ENCODE measurements at places on chromosomes 5 and 9.

DNA sequence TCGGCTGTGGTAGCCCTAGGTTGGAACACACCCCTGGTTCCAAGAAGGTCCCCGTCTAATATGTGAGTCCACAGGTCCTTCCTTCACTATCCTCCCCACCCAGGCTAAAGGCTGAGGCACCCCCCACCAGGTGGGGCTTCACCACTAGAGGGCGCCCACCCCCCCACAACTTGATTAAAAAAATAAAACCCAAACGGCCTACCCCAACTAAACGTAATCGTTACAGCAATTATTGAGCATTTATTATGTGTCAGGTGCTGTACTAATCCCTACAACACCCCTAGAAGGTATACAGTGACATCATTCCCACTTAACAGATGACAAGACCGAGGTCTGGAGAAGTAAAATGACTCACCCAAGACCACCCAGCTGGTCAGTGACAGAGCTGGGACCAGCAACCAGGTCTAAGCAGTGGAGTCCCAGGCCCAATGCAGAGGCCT lies 65.0 kb downstream of the FGF18 start:
- no peak for DNase-seq

DNA sequence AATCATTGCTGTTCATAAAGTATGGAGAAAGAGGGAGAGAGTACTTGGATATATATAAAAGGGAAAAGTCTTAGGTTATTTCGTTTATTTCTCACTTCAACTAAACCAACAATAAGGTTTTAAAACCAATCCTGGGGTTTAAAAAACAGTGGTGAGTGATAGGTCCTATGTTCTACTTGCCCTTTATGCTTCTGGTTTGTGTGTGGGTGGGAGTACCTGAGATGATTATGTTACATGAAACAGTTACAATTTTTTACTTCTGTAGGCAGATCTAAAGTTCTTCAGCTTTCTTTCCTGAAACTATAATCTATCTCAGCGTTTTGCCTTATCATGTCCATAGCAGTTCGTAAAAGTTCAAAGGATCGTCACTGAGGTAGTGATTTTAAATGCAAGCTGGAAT lies 49.2 kb downstream of the STX17 start:
- DNase-seq = no peak

- DNase-seq = no peak
Measured at GRCh38 chr5:157732596-157733262, 1.5 kb downstream of the THG1L start.

DNA sequence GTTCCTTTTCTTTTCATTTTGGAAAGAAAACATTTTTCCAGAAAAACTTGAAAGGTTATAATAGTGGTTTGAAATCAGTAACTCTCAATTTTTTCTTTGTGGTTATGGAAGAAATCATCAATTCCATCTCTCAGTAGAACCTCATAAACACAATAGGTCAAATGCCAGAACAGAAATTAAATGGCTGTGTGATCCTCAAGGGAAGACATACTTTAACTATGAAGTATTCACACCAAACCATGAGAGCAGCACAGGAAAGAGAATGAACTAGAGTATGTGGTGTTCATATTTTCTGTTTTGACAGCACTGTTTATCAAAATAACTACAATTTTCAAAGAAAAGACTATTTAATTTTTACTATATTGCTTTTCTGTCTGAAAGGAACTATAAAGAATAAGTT lies 29.7 kb upstream of the EFNA5 start:
- no peak for DNase-seq

DNA sequence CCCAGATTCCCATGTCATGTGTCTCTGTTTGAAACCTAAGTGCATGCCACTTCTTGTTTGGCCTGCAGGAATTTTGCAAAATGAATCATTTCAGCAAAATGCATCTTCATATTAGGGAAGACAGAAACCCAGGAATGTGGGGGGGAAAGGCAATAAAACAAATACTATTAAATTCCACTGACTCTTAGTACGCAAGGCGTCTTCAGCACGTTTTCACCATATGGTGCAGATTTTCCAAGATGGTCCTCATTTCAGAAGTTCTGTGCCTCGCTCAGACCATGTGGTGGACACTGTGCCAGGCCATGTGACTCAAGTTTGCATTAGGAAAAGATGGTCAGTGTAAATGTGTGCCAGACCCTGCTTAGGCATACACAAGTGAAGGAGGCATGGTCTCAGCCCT lies 184.0 kb downstream of the ACTL7B start:
- DNase-seq = no peak

GRCh38 chr5:66595756-66596635 lies at the start of gene MAST4:
MAST4 (plus strand) TSS chr5:66596393; CDS start chr5:66596656, 263 bp downstream.
- DNase-seq = peak; percentile 94

- peak; percentile 26 for DNase-seq
Measured at GRCh38 chr9:134721344-134721743, 79.7 kb downstream of the COL5A1 start.

DNA sequence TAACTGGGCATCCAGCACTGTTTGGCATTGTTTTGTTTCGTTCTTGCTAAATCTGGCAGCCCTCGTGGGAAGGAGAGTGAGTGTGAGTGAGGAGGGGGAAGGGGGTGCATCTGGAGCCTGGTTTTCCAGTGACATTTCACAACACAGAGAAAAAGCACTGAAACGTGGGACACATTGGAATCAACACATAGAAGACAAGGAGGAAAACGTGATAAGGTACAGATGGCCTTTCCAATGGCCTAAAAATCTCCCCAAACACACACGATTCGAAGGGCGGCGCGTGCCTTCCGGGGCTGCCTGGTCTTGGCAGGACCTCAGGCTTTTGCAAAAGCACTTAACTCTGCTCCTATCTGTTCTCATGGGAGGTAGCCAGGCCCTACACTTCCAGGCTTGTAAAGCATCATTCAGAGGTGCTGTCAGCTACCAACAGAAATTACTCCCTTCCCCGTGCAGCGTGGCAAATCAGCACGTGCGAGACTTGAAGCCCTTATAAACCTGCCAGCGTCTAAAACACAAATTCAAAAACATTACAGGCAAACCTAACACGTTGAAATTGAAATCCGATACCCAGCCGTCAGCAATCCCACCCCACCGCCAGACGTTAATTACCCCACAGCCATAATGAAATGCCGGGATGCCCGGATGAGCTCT lies 129.4 kb downstream of the OLFM1 start:
- DNase-seq = no peak

GRCh38 chr9:78542491-78543181 lies 245.7 kb downstream of the PSAT1 start:
- DNase-seq = no peak

DNA sequence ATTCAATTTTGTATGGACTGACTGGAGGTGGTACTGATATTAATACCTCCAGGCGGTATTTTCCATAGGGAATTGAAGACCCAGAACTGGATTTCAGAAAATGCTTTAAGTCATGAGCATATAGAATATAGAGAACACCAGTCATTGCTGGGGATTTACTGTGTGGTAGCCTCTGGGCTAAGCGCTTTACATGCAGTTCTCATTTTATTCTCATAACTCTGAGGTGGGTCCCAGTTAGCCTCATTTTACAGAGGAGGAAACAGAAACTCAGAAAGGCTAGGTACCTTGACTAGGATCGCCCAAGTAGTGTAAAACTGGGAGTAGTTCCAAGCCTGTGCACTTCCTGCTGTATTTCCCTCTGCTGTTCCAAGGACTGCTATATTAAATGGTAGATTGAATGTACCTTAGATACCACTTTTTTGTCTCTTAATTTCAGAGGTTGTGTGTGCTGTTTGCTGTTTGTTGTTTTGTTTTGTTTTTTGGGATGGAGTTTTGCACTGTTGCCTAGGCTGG lies 13.8 kb downstream of the SLC44A1 start:
- no peak for DNase-seq

DNA sequence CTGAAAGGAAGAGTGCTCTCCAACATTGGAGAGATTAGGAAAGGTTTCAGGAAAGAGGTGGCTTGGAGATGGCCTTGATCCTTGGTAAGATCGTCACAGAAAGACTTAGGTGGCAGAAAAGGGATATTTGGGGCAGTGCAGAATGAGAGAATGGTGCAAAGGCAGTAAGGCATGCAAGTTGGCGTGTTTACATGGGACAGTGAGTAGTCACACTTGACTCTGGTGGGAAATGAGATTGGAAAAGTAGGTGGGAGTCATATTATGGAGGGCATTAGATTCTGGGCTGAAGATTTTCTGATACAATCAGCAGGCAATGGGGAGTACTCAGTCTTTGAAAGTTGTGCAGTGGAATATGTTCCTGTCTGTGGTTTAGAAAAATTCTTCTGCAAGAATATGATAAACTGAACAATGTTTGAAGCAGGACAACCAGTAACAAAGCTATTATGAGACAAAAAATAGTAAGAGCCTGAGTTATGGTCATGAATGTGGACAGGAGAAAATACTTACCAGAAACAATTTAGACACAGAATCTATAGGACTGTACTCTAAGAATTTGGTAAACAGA lies 76.2 kb upstream of the ANKRD55 start:
- no peak for DNase-seq
